ENCODE measurements at places on chromosomes 2 and 18.

GRCh38 chr2:120468136-120468535 lies 122.2 kb downstream of the INHBB start:
- no peak for DNase-seq

DNA sequence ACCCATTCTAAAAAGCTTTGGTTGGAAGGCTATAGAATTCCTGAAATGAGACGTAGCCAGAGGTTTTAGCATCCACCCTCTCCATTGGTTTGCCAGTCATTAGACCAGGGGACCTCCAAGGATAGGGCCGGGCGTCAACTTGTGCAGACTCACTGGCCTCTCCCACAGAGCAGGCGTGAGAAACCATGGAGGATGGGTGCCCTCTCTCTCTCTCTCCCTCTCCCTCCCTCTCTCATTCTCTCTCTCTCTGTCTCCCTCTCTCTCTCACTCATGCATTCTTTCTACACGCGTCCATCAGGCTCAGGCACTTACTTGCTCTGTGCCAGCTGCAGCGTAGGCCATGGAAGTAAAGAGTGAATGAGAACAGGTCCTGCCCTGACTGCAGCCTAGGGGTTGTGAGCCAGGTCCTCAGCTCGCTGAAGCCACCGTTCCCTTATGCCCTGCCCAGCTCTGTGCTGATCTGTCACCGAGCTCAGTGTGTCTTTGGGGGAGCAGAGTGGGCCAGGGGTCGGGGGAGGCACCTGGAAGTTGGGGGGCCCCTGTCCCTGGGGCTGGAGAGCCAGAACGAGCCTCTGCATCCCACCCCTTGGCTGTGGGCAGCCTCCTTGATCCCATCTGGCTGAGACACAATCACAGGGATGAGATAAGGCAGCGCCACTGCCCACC lies 304.4 kb upstream of the HS6ST1 start:
- DNase-seq: peak; percentile 69

- no peak for DNase-seq
Observed at GRCh38 chr2:232316461-232317330, 61.9 kb upstream of the ALPP start.

GRCh38 chr18:23179416-23179815 lies 44.1 kb downstream of the CABLES1 start:
- DNase-seq: no peak

GRCh38 chr2:80591233-80591632 lies 286.7 kb upstream of the LRRTM1 start:
- no peak for DNase-seq

- no peak for DNase-seq
Observed at GRCh38 chr2:169822036-169822435, 2.7 kb downstream of the METTL5 start.

DNA sequence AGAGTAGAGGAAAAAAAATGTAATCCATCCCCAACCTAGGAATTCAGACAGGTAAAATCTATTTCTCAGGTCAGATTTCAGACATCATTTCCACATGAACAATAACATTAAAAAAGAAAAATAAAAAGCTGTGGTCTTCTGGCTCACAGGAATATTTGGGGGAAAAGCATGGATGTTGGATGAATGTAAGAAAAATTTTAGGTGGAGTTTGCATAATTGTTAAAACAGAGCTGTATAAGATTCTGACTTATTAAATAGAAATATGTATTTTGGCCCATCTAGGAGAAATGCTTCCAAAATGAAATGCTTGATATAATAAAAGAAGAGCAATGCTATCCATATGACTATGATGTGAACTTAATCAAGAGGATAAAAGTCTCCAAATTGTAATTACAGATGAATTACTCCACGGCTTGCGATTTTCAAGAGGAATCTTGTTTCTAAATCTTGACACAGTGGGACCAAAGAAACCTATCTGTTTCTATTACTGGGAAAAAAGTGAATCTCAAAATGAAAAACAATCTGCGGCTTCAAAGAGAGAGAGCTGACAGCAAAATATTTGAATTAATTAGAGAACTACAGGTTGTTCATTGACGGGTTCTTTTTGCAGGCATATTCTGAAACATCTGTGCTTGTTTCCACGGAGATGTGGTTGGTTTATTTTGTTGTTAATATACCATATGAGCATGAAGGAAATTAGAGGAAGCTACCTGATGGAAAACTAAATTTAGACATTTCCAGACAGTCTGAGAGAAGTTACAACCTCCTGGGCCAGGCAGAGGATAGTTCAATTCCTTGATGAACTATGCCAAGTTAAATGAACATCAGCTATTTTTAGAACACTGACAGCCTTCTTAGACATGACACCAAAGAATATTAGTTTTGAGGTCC lies 468.7 kb downstream of the PID1 start:
- no peak for DNase-seq

- DNase-seq: peak; percentile 25
Observed at GRCh38 chr2:39232141-39232540, 11.6 kb downstream of the CDKL4 start.

DNA sequence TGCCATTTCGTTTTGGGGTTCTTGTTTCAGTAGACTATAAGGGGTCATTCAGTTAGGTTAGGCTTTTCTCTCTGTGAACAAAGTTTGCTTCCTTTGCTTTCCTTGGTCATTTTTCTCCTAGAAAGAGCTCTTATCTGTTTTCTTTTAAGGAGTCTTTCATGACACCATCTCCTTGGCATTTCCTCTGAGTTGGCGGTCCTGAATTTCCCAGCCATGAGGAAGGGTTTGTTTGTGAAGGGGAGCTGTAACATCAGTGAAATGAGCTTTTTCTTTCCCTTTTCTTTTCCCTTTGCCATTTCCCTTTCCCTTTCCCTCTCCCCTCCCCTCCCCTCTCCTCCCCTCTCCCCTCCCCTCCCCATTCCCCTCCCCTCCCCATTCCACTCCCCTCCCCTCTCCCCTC lies 61.7 kb downstream of the MAP4K4 start:
- DNase-seq: peak; percentile 96

Data from fibroblast of skin of abdomen (primary cell).